ENCODE measurements at places on chromosomes 1 and 21.

DNA sequence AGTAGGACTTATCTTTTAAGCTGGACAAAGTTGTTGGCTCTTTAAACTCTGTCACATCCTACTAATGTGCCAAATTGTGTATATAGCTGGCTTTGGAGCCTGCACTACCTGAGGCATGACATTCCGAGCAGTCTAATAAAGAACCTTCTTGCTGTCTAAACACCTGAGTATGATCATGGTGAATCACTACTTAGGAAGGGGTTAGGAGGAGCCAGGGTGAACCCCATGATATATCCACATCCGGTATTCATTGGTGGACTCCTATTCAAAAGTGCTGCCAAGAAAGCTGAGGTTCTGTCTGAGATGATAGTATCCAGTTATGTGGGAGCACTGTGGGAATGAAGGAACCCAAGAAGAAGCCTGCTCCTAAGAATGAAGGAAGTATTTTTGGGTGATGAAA lies 27.1 kb downstream of the CRNN start:
- no peak for DNase-seq

- no peak for DNase-seq
Observed at GRCh38 chr1:91854852-91855534, 31.0 kb downstream of the TGFBR3 start.

DNA sequence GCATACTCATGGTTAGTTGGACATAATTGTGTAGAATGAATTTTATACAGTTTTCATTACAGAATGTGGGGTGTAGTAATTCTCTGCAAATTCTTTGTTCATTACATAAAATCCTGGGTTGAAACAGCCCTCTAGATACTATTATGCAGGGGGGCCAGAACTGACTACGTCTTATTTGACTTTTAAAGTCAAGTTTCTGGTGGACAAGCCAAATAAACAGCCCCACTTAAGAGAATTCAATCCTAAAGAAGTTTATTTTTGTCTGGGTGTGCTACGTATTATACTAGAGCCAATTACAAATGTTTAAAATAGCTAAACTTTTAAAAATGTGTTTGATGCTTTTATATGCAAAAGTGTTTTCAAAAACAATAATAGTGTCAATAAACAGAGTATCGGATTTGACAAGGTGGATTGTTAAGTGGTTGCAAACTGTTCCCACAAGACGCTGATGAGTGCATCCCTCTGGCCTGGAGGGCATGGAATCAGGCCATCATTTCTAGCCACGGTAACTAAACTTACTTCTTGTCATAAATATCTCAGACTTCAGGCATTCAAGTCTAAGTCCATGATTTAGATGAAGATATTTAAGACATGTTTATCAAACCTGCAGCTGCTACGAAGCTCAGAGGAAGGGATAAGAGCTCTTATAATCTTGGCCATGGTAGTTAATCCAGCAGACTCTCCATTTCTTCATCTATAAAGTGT lies 646.3 kb downstream of the KIF26B start:
- DNase-seq, result no peak

DNA sequence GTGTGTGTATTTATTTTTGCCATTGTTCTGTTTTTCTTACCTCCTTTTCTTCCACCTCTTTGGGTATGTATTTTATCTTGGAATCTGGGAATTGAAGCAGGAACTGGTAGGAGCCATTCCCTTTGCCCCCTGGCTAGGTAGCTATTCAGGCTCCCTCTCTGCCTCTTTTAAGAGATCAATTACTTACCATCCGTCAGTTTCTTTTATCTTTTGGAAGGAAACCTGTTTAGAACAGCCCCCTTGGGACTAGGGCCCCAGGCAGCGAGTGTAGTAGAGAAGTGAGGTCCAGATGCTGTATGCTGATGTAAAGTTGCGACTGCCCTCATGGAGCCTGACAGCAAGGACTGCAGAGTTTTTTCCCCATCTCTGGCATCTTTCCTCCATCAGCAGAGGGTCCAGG lies 41.6 kb downstream of the KIRREL1 start:
- DNase-seq, result no peak

- no peak for DNase-seq
Observed at GRCh38 chr1:217897100-217897499, 266.0 kb downstream of the SPATA17 start.

GRCh38 chr1:31943546-31944184 lies 5.5 kb upstream of the PTP4A2 start:
- DNase-seq, result no peak

DNA sequence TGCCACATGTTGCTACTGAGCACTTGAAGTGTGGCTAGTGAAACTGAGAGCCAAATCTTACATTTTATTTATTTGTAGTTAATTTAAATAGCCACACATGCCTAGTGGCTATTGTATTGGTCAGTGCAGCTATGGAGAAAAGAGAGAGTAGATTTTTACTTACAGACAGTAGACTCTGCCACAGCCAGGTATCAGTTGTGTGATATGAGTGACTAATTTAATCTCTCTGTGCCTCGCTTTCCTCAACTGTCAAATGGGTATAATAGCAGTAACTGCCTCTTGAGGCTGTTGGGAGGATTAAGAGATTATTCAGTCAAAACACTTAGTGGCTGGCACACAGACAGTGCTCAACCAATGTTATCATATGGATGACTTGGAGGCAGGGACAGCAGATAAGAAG lies 49.0 kb downstream of the UBE2T start:
- DNase-seq, result no peak

GRCh38 chr21:42236693-42237092 lies 17.8 kb downstream of the ABCG1 start:
- DNase-seq, result no peak

- DNase-seq, result no peak
Observed at GRCh38 chr1:168234846-168235547, 9.2 kb downstream of the SFT2D2 start.

DNA sequence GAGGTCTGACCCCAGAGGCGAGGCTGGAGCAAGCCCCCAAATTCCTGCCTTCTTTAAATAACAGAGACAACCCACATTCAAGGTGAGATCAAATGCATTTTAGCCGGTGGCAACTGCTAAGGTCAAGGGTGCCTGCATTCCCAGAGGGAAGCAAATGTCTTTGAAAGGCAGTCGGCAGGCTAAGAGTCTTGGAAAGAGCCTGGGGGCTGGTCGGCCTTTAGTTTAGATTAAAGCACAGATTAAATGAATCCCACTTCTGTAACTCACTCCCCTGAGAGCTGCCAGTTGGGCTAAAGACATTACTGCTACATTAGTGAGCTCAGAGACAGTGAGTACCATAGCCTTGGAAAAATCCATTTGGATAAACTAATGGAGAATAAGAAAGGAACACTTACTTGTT lies 59.2 kb downstream of the HTR6 start:
- DNase-seq, result no peak

- no peak for DNase-seq
Observed at GRCh38 chr1:57131701-57132394, 166.0 kb upstream of the C8B start.

DNA sequence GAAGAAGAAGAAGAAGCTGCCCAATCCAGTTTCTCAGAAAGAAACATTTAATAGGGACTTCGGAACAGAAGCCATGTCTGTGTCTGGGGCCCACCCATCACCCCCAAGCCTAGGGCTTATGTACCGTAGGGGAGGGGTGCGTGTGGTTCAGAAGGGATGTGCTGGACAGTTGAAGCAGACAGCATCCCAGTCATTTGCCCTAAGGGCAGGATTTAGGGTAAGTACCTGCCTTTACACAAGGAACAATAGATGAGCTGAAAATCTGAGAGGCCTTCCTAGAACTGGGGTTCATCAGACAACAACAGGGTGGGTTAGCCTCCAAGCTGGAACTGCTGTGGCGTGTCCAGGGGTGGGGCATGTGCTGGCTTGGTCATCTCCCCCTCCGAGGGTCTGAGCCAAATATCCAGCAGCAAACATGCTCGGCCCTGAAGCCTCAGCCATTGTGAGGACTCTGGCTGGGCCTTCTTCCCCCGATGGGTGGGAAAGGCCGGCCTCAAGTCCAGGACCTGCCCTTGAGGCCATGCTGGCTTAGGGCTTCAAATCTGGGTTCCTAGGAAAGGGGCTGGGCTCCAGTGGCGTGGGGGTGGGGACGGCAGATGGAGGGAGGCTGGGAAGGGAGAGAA lies 12.1 kb downstream of the CSTB start:
- no peak for DNase-seq

GRCh38 chr1:58687516-58687915 lies 12.3 kb downstream of the MYSM1 start:
- DNase-seq, result no peak

GRCh38 chr21:44804762-44805161 lies 3.1 kb upstream of the UBE2G2 start:
- DNase-seq, result peak; percentile 13

DNA sequence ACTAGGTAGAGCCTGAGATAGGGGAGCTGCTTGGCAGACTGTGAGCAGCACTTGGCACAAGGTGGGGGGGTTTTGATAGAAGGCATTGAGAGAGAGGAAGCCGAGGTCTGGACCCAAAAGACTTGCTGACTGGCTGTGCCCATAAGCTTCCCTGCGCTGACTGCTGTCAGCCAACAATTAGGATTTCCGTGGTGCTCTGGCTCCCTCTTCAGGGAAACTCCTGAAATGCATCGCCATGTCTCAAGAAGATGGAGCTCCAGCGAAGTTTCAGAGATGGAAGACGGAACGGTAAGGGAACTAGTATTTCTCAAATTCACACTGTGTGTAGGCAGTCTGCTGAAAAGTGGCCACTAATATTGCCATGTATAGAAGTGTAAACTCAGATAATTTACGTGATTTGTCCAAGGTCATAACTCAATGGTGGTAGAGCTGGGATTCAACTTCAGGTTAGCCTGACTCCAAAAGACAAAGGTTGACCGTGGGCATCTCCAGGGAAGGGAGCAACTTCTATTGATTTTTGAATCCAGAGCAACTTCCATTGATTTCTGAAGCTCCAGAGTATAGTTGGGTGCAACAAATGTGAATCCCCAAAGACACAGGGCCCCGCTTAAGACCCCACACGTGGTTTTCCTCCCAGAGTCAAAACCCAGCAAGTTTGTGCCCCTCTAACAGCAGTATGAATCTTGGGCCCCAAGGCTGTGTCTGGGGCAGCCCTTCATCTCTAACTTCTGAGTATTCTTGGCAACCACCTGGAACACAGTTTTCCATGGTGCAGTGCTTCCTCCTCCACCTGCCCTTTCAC lies 44.5 kb upstream of the CRNN start:
- DNase-seq, result peak; percentile 86

- no peak for DNase-seq
Observed at GRCh38 chr1:28196330-28196729, 19.8 kb upstream of the PTAFR start.

DNA sequence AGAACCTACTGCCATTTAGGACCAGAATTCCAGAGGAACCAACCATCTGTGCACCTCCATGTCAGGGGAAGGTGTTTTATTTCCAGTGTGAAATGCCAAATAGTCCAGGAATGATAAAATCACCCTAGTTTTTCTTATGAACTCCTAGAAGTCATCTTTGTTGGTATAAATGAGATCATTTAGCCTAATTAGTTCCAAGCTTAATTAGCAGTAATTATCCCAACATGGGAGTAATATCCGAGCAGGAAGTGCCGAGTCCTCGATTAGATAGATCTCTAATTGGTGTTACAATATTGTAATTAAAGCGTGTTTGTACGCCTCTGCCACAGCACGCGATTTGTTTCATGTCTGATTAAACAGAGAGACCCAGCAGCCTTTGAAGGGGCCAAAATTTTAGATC lies 33.1 kb downstream of the BCL9 start:
- no peak for DNase-seq

DNA sequence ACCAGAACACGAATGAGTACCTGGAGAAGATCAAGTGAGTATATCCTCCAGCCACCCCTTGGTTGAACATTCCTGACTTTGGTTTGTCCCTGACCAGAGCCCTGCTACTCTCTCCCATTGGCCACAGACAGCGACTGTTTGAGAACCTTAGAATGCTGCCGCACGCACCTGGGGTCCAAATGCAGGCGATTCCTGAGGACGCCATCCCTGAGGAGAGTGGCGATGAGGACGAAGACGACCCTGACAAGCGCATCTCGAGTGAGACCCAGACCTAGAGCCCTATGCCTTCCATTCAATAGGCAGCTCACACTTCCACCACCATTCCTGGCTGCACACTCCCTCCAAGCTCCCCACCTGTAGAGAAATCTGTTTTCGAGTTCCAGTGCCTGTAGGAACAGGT lies 4.5 kb downstream of the MARCKSL1 start:
- no peak for DNase-seq
